Dorsolateral prefrontal cortex (tissue), 122 donors: ENCODE measurements at places on chromosomes 4 and X. TPM values are rescaled to one million over a fixed set of nuclear protein-coding genes. Genes with fewer than 3 reads are reported as not detected.

The SRD5A3 gene
- 11.1 TPM for total RNA-seq

DNA sequence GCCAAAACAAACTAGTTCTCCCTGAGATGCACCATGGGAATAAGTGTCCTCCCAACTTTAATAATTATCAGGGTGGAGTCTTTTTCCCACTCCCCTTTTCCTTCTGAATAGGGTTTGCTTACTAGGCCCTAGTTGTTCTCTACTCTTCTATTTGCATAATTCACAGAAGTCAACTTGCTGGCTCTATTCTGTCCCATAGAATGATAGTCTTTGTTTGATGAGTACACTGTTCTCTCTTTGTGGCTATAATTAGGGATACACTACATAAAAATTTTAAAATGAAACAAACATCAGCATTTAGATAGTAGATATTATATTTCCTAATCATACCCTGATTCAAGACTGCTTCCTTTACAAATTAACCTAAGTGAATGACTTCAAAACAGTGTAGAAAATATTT lies 10.3 kb downstream of the PDHA2 start:
- no peak for DNase-seq

DNA sequence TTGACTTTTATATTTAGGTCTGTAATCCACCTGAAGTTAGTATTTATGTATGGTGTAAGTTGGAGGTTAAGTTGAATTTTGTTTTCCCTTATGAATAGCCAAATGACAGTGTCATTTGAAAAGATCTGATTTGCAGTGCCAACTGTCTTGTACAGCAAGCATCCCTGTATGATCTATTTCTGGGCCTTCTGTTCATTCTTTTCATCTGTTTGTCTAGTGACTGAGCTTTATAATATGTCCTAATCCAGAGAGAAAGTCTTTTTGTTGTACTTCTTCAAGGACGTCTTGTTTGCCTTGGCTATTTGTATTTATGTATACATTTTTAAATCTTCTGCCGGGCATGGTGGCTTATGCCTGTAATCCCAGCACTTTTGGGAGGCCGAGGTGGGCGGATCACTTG lies 39.6 kb downstream of the CDKL5 start:
- DNase-seq, result no peak

- DNase-seq, result no peak
Observed at GRCh38 chr4:189021831-189022230, 882.6 kb downstream of the TRIML1 start.
